ENCODE measurements at places on chromosomes 16 and 17. TPM values are rescaled to one million over a fixed set of nuclear protein-coding genes. Genes with fewer than 3 reads are reported as not detected.

Gene MYH1
- total RNA-seq: not detected

Gene RAB40C
- 14.1 TPM for total RNA-seq

Gene SCGB1C2
- total RNA-seq: not detected

Gene TNS4
- 36.6 TPM for total RNA-seq

Gene PMFBP1
- 5.6 TPM for total RNA-seq

Gene ZNF750
- total RNA-seq: not detected

Gene KRTAP4-4
- not detected for total RNA-seq

Gene GDE1
- 47.1 TPM for total RNA-seq

Gene OR4D1
- total RNA-seq: not detected

Gene CRISPLD2
- 4.6 TPM for total RNA-seq

Gene MILR1
- total RNA-seq: 3.8 TPM

- H3K27ac ChIP-seq: no peak overlapping the region
- H3K36me3 ChIP-seq: peaks cover 10% of the 10 kb centered on the region
- DNase-seq: no peak
- no peak overlapping the region for H3K4me3 ChIP-seq
- H3K27me3 ChIP-seq: no peaks in the 10 kb centered on the region
These were observed 88.8 kb downstream of the CACNG1 start for GRCh38 chr17:67133161-67133560.

GRCh38 chr16:84553873-84554399 lies 49.5 kb upstream of the MEAK7 start:
- no peak overlapping the region for H3K4me3 ChIP-seq
- no peaks in the 10 kb centered on the region for H3K27me3 ChIP-seq
- H3K4me1 ChIP-seq: no peaks in the 10 kb centered on the region
- no peak overlapping the region for H3K27ac ChIP-seq
- no peak for DNase-seq

DNA sequence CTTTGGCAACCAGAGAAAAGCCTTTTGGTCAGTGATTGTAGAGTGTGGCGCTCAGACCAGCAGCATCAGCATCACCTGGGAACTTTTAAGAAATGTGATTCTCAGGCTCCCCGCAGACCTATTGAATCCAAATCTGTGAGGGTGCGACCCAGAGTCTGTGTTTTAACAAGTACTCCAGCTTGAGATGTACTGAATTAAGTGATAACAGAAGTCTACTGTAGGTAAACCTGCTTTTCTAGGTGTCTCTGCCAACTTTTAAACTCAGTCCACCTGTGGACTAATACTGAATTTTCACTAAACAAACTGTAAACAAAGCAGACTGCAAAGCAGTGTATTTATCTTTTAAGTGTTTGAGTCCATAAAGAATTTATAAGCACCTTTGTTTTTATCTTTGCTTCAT lies 43.6 kb downstream of the NUP93 start:
- H3K27ac ChIP-seq: no peak overlapping the region
- no peaks in the 10 kb centered on the region for H3K4me1 ChIP-seq
- no peaks in the 10 kb centered on the region for H3K27me3 ChIP-seq

- H3K36me3 ChIP-seq: no peaks in the 10 kb centered on the region
- H3K27ac ChIP-seq: no peak overlapping the region
- no peaks in the 10 kb centered on the region for H3K4me1 ChIP-seq
- no peak for DNase-seq
- no peaks in the 10 kb centered on the region for H3K27me3 ChIP-seq
- no peak overlapping the region for H3K4me3 ChIP-seq
These were observed 90.1 kb upstream of the CDC42EP4 start for GRCh38 chr17:73401911-73402310.

DNA sequence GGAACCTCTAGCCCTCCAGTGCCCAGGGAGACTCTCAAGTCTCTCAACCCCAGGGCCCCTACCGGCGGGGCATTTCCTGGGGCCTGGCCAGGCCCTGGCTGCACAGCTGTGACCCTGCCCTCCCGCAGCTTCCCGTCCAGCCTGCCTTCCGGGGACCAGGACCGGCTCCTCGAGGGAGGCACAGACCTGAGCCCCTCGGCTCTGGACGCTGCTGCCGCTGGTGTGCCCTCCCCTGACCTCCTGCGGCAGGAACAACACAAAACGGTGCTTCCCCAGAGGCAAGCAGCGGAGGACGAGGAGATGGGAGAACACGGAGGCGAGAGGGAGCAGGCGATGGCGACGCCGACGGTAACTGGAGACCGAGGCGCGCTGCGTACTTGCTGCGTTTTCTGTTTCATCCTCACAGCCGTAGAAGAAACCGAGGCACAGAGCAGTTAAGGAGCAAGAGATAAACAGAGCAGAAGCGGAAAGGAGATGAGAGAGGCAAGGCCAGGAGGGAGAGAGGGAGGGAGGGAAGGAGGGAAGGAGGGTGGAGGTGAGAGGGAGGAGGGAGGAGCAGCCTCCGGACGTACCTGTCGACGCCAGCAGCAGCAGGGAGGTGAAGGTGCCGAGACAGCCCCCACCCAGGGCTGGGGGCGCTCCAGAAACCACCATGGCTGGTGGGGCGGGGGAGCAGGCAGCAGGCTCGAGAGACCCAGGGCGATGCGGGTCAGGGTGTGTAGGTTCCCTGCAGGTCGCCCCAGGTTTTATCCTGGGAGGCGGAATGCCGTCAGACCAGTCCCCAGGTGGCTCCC lies at the start of gene PRSS22:
PRSS22 (minus strand) TSS at position 720 of the 794 bp plus-strand sequence; CDS start at position 654, 66 bp downstream.
- H3K27ac ChIP-seq: peak within 1 kb of the TSS; percentile 89
- peaks cover 18% of the 10 kb centered on the region for H3K4me1 ChIP-seq
- no peaks in the 10 kb centered on the region for H3K27me3 ChIP-seq
- H3K4me3 ChIP-seq: peak within 1 kb of the TSS; percentile 69
- no peaks in the 10 kb centered on the region for H3K36me3 ChIP-seq

- no peak for DNase-seq
- no peaks in the 10 kb centered on the region for H3K4me1 ChIP-seq
- H3K27ac ChIP-seq: no peak overlapping the region
- no peaks in the 10 kb centered on the region for H3K36me3 ChIP-seq
- no peak overlapping the region for H3K4me3 ChIP-seq
These were observed 216.0 kb downstream of the PMP22 start for GRCh38 chr17:15048933-15049794.

GRCh38 chr16:23434380-23434779 lies 18.6 kb downstream of the COG7 start:
- no peaks in the 10 kb centered on the region for H3K4me1 ChIP-seq
- no peak overlapping the region for H3K27ac ChIP-seq
- peaks cover 17% of the 10 kb centered on the region for H3K36me3 ChIP-seq
- DNase-seq: peak; percentile 59
- no peaks in the 10 kb centered on the region for H3K27me3 ChIP-seq

DNA sequence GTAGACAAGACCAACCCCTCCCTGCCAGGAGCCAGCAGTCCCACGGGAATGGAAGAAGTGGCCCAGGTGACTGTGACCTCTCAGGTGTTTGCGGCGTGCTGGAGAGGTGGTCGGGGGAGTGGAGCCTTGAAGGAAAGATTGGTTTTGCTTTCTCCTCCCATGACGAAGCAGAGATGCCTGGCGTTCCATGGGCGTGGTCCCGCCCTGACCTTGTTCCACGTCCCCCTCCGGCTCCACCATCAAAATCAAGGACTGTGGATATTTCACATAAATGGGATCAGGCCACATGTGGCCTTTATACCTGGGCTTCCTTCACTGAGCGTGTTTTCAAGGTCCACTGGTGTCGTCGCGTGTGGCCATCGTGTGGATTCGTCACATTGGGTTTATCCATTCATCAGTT lies 270.6 kb upstream of the TNRC6C start:
- no peak overlapping the region for H3K27ac ChIP-seq
- H3K36me3 ChIP-seq: no peaks in the 10 kb centered on the region
- no peak overlapping the region for H3K4me3 ChIP-seq
- H3K27me3 ChIP-seq: peaks cover 36% of the 10 kb centered on the region

GRCh38 chr17:29039764-29040598 lies 3.0 kb upstream of the PIPOX start:
- peaks cover 7% of the 10 kb centered on the region for H3K4me1 ChIP-seq
- peaks cover 15% of the 10 kb centered on the region for H3K27me3 ChIP-seq
- no peaks in the 10 kb centered on the region for H3K36me3 ChIP-seq
- H3K27ac ChIP-seq: no peak overlapping the region

GRCh38 chr17:58317421-58318064 lies 11.1 kb downstream of the TSPOAP1 start:
- peak overlapping the region; percentile 30 for H3K27ac ChIP-seq
- H3K27me3 ChIP-seq: no peaks in the 10 kb centered on the region
- no peaks in the 10 kb centered on the region for H3K36me3 ChIP-seq
- peaks cover 8% of the 10 kb centered on the region for H3K4me1 ChIP-seq
- peak; percentile 72 for DNase-seq

GRCh38 chr17:35373534-35373983 lies at the start of gene SLFN11:
TSS of gene SLFN11 (minus strand) at chr17:35373621. CDS start at chr17:35363807, 9,814 bp downstream.
- no peaks in the 10 kb centered on the region for H3K36me3 ChIP-seq
- DNase-seq: no peak

DNA sequence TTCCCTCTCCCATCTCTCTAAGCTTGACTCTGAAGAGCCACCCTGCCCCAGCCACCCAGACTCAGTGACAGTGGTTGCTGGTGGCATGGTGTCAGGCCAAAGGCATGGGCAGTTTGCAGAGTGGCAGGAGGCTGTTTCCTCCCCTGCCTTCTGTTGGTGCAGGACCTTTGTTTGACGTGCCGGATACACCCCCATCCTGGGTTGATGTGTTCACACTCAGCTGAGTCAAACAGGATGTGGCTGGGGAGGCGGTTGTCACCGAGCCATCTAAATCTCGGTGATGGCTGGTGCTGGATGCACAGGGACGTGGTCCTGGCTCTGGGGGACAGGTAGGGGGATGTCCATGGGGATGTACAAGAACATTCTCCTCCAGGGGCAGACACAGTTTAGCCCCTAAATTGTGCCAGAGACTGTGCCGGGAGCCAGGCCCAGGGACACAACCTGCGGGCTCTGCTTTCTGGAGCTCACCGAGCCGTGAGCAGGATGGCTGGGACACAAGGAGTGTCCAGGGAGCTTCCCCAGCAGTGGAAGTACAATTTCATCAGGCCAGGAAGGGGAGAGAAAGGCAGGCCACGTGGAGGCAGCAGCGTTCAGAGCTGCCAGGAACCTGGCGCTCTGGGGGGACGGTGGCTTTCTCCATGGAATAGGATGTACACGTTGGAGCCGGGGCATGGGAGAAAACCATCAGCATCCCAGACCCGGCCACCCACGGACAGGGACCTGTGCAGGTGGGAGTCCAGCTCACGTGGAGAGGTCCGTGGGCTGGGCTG lies 264.2 kb downstream of the SEC14L1 start:
- DNase-seq: no peak
- H3K4me1 ChIP-seq: peaks cover 15% of the 10 kb centered on the region
- H3K36me3 ChIP-seq: no peaks in the 10 kb centered on the region
- no peak overlapping the region for H3K4me3 ChIP-seq
- H3K27ac ChIP-seq: no peak overlapping the region
- no peaks in the 10 kb centered on the region for H3K27me3 ChIP-seq

- H3K36me3 ChIP-seq: no peaks in the 10 kb centered on the region
- H3K27me3 ChIP-seq: no peaks in the 10 kb centered on the region
- peaks cover 27% of the 10 kb centered on the region for H3K4me1 ChIP-seq
- H3K27ac ChIP-seq: no peak overlapping the region
These were observed 20.1 kb downstream of the MINK1 start for GRCh38 chr17:4853208-4853671.

GRCh38 chr16:26826500-26826899 lies 240.2 kb upstream of the C16orf82 start:
- no peak overlapping the region for H3K4me3 ChIP-seq
- H3K27me3 ChIP-seq: peaks cover 40% of the 10 kb centered on the region
- DNase-seq: no peak
- no peak overlapping the region for H3K27ac ChIP-seq
- no peaks in the 10 kb centered on the region for H3K36me3 ChIP-seq
- no peaks in the 10 kb centered on the region for H3K4me1 ChIP-seq

Measured in HCT116 (cell line).